ENCODE measurements at places on chromosomes 4 and X.

DNA sequence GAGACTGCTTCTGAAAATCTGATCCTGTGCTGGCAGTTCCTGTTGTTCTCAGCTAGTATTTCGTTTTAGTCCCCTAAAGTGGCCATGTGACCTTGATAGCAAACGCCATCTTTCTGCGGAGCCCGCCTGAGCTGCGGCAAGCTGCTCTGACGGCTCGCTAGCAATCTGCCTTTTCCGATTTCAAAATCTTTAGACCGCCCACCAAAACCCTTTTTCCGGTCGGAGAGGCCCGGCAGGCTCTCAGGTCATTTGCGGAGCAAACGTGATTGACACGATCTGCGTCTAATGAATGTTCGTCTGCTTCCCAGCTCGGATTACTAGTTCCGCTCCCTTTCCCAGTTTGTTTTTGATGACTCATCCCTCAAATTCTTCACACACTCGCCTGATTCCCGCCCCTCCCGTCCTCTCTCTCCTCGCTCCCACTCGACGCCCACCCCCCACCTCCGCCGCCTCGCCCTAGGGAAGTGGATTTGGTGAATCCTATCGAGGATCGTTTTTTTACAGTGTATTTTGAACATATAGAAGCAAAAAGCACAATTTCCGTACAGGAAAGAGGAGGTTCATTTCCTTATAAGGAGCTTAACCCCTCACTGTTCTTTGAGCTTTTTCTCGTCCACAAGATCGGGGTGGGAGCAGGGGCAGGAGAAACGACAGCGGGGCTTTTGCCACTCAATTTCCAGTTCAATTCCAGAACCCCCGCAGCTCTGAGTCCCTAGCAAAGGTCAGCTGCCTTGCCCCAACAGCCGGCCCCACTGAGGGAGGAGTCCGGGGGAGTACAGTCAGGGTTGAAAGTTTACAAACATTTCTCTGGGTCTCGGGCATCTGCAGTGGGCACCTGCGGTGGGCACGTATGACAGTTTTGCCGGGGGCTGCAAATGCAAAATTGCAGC, 37.5 kb downstream of the NLGN3 start:
- peak; percentile 70 for DNase-seq

DNA sequence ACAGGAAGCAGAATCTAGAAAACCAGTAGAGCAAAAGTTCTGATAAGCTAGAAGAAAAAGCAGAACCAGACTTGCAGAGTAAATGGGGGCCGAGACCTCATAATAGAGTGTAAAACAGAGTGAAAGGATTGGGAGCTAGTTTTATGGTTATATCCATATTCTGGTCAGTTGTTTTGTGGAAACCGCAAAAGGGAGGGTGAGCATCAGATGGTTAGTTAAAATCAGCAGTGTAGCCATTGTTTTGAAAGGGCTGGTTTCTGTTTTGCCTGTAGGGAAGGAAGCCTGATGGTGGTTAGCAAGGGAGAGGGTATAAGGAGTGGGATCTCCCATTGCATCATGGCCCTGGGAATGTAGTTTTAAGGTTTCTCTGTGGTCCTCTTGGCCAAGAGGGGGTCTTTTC, 17.2 kb upstream of the CCNI start:
- DNase-seq: no peak

DNA sequence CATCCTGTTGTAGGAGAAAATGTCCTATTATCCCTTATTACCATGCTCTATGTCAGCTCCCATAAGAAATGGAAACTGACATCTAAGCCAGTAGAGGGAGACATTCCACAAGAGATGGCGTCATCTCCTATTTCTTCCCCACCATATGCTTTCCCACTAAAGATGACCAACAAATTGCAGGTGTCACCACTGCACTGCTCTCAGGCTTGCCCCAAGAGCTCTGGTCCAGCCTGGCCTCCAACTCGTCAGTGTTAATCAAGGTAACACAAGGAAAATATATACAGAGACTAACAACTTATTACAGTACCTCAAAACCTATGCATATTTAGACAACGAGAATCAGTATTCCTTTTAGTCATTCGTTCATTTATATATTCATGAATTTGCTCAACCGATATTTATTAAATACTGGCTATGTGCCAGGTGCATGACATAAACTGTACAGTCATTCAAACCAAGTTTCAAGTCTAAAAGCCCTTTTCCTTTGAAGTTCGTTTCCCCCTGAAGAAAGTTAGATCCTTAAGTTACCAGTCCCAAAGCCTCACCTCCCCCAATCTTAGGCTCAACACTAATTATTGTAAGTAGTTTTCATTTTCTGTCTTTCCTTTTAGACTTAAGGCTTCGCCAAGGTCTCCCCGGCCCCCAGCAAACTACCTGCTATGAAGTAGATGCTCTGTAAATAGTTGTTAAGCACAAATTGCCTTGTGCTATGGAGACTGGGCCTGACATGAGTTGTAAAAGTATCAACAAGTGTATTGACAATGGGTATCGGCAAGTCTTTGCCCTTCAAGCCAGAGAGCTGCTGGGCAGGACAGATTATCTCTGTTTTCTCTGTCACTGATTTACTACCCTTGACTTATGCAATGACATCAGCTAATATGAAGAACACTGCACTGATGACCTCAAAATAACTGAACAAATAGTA, 3.1 kb upstream of the FGB start:
- DNase-seq: no peak

- DNase-seq: no peak
Observed at GRCh38 chr4:182000077-182000476, 243.1 kb upstream of the TENM3 start.

GRCh38 chr4:94680176-94680862, 77.4 kb upstream of the BMPR1B start:
- DNase-seq: no peak

GRCh38 chrX:24399550-24399949, 39.1 kb downstream of the SUPT20HL1 start:
- no peak for DNase-seq

DNA sequence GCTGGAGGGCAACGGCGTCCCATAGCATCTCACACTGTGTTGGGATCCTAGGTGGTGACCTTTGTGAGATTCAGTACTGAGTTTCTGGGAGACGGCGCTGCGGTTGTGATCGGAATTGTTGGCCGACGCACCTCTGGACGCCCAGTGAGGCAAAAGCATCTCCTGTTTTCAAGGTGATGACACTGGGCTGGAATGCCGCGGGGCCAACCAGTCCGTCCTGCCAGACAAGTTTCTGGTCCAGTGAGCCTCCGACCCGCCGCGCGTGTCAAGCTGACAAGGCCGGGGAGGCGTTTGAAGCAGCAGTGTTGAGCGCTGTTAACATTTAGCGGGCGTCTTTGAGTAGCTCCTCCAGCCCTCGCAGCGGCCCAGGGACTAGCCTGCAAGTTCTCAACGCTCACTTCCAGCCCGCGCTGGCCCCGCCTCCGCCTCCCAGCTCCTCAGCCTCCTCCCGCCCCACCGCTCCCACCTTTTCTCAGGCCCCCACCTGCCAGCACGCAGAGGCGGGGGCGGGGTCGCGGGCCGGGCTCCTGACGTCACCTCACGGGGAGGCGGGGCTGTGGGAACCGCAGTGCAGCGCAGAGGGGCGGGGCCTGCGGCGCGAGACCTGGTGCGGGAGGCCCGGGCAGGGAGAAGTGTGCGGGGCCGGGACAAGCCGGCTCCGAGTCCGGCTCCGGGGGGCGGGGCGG, 482 bp upstream of the CDS1 start:
- DNase-seq: peak; percentile 97

All from activated T-cell treated with anti-CD3 and anti-CD28 coated beads, Interleukin-2, amount 50 U/mL, for 1 hour (primary cell).